NCI-H1417 treated with DMSO at 0.1 percent for 48 hours (cell line): ENCODE measurements at places on chromosomes 5 and 9.
A peak's percentile ranks its signal among the peaks of the same experiment; 100 is the strongest.

- DNase-seq = no peak
Measured at GRCh38 chr9:72597181-72597517, 75.7 kb downstream of the TMC1 start.

- DNase-seq = no peak
Measured at GRCh38 chr5:43191740-43192557, at the start of gene NIM1K. Gene NIM1K (plus strand): TSS chr5:43192225. CDS start chr5:43245776, 53,551 bp downstream.

GRCh38 chr5:54457094-54457862, 1.8 kb downstream of the HSPB3 start:
- DNase-seq = no peak

GRCh38 chr9:11318946-11319345, 706.1 kb upstream of the PTPRD start:
- no peak for DNase-seq

DNA sequence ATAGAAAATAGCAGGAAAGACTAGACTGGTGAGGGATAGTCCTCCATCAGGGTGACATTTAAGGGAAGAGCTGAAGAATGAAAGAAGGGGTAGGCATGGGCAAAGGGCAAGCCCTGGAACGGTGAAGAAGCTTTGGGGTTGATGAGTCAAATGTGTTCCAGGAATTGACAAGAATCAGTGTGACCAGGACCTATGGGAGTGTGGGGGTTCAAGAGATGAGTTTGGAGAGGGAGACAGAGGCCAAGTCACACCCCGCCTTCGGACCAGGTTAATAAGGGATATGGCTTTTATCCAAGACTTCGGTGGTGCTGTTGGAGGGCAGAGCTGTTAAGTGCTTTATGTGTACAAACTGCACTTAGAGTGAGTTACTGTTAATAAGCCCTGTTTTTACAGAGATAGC, 920 bp downstream of the PMPCA start:
- DNase-seq = no peak

DNA sequence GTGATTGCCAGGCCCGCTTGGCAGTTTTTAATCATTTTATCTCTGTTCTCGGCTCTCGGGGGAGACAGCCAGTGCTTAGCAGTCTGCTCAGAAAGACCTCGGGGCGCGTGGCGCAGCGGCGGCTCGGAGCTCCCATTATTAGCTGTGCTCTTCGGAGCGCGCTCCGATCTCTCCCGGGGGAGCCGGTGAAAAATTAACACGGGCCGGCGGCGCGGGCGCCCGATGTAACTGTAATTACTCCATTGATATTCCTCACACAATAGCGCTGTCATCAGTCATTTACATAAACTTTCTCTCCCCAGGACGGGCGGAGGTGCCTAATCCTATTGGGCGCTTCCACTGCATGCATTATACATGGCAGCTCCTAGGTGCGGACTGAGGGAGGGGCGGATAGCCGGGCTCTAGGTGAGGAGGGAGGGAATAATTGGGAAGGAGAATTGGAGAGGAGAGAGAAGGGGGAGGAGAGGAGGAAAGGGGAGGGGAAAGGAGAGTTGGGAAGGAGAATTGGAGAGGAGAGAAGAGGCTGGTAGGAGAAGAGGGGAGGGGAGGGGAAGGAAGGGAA, 24.9 kb downstream of the LMX1B start:
- peak; percentile 19 for DNase-seq

GRCh38 chr9:81562231-81563019, 126.9 kb downstream of the TLE1 start:
- DNase-seq = no peak

DNA sequence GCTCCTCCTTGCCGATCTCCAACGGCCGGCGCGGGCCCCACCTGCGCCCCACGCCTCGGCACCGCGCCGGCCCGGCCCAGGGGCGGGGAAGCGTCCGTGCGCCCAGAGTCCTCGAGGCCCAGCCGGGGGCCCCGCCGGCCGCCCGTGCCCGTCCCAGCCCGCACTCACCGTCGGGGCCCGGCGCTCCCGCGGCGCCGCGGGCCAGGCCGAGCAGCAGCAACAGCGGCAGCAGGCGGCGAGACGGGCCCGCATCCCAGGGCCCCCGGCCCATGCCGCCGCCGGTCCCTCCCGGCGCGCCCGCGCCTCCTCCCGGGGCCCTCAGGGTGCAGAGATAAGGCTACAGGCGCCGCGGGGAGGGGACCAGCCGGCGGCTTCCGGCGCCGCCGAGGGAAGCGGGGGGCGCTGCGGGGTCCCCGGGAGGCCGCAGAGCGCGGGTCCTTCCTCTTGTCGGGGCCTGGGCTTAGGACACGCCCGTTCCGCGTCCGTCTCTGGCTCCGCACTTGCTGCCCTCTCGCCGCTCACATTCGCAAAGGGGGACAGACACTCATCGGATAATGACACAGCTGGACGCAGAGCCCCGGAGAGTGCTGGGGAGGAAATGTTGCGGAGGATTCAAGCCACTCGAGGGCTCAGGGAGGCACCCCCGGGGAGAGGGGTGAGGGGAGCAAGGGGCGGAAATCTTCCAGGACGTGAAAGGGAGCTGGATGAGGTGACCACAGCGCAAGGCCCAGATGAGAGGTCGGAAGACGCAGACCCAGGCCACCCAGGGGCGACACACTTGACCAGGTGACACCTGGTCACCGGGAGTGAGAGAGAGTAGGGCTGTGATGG, at the start of gene SUSD1:
Gene SUSD1, minus strand, starts transcription at position 333 of the 831 bp plus-strand sequence. Its CDS starts 62 bp downstream, at position 271.
- no peak for DNase-seq

DNA sequence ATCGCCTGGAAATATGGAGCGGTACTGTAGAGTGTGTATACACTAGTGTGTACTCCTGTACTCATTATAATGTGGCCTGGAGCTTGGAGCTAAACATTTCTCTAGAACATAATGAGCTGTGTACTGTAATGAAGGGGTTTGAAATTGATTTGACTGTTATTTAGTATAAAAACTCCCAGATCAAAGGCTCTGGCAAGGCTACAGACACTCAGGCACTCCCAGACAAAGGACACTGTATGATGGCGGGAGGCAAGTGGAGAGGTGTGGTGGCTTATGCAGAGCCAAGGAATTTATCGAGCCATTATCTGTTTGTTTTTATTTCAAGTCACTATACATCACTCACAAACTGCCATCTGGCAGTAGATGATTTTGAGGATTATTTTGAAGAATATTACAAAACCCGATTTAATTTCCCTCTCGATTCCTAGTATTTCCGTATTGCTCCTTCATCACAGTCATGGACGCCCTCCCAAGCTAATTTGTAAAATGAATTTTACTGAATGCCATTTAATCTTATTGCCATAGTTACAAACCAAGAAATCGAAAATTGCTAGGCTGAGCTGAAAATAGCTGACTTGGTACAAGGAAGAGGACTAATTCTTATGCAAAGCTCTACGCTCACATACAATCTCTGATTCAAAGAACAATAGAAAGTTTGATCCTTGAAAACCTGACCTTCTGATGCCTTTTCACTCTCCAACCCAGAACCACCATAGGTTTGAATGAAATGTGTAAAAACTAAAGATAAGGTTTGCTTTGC, 240.2 kb upstream of the SEMA6A start:
- no peak for DNase-seq

- DNase-seq = no peak
Measured at GRCh38 chr9:133002147-133003070, 23.9 kb downstream of the GFI1B start.

DNA sequence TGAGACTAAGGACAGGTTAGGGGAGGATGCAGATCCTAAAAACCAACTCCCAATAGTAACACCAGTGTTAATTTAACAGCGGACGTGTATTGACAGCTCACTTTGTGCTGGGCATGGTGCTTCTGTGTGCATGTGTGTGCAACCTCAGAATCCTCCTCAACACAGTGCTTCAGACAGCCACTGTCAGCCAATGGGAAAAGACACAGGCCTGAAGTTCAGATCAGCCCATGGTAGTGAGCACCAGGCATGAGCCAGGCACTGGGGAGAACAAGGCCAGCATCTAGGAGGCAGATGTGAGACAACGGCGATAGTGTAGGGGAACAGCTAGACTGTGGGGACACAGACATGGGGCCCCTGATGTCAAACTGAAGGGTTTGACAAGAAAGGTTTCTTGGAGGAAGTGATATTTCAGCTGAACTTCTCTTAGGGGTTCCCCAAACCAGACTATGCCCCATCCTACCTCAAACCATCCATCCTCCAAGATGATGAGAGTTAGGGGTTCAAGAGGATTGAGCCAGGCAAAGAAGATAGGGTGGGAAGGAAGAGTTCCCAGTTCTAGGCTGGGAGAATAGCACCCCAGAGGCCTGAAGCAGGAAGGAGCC, 71.5 kb upstream of the PSD2 start:
- no peak for DNase-seq

- DNase-seq = no peak
Measured at GRCh38 chr5:95304711-95305110, 19.8 kb upstream of the MCTP1 start.

GRCh38 chr5:39302472-39302871, 61.8 kb downstream of the C9 start:
- DNase-seq = no peak

DNA sequence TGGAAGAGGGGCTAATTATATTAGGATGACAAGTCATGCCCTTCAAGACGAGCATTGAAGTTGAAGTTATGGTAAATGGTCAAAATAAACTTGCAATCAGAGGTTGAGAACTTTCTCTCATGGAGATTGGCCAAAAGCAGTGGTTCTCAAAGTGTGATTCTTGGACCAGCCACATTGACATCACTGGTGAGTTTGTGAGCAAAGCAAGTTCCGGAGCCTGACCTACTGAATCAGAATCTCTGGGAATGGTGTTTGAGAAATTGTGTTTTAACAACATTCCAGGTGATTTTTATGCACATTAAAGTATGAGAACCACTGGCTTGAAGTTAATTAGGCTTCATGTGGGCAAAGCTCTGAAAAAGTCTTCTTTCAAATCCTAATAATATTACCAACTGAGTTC, 403.5 kb downstream of the ZSWIM6 start:
- DNase-seq = no peak

- DNase-seq = no peak
Measured at GRCh38 chr9:108209132-108209685, 646.6 kb downstream of the ACTL7B start.

GRCh38 chr9:97983589-97984187, 547 bp downstream of the ANP32B start:
- DNase-seq = no peak

DNA sequence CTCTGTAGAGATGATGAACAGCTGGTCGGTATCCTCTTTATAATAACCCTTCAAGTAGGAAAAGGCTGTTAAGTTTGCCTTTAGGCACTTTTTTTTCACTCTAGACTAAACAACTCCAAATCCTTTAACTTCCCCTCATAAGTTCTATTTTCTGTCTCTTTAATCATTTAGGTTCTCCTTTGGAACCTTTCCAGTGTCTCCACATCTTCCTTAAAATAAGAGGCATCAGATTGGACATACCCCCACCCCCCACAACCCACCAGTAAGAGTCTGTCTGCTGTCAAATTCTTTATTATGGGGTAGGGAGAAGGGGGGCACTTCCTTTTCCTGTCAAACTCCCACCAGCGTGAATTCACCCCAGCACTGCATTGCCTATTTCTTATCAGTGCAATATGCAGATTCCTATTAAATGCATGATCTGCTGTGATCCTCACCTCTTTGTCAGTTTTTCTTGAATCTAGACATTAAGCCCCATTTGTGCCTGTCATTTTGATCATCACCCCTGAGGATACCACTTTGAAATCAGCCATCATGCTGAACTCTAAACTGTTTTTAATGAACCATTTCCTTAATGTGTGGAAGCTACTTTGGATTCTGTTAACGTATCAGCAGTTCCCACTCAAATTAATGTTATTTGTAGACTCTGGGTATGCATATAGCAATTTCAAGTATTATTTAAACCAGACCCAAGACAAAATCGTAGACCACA, 212.2 kb downstream of the PDZD2 start:
- DNase-seq = no peak

- DNase-seq = no peak
Measured at GRCh38 chr9:94807556-94807955, 81.1 kb downstream of the AOPEP start.

GRCh38 chr9:127896395-127897192, 2.8 kb downstream of the ST6GALNAC6 start:
- DNase-seq = no peak

DNA sequence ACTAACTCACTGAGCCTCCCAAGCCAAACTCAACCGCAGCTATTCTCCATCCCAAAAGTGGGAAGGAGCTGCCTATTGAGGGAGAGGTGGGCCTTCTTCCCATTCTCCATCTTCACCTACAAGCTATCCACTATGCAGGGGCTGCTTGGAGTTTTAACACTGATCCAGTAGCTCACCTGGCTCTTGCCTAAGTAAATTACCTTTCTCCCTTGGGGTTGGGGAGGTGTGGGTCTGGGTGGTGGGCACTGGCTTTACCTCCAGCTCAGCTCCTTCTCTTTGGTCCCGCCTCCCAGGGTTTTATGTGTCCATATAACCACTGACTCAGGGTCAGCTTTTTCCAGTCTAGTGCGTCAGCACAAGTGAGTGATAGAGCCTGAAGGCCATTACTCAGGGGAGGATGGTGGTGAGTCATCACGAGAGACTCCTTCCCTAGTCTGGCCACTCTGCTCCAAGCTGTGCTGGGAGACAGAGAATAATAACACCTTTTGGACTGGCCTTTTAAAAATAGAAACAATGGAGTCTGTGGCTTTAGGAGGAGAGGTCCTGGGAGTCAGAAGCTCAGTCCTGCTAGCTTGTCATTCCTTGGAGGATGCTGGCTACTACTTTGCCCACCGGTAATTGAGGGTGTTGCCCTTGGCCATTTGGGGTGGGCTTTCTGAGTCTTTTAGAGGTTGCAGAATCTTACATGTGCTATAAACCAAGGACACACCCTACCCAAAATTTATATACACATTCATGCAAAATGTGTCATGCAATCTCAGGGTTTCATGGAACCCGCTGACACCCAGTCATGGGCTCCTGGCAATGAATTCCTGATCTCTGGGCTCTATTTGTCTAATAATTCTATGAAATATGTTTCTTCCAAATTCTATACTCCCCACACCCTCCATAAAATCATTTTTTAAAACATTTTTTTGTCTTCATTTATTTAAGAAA, 35.6 kb upstream of the ATP6V1G1 start:
- DNase-seq = no peak
